Anterior cingulate cortex (tissue), 58 donors: ENCODE measurements at places on chromosomes 4 and X.

GRCh38 chr4:84531689-84532088 lies 32.6 kb upstream of the NKX6-1 start:
- DNase-seq, result no peak

DNA sequence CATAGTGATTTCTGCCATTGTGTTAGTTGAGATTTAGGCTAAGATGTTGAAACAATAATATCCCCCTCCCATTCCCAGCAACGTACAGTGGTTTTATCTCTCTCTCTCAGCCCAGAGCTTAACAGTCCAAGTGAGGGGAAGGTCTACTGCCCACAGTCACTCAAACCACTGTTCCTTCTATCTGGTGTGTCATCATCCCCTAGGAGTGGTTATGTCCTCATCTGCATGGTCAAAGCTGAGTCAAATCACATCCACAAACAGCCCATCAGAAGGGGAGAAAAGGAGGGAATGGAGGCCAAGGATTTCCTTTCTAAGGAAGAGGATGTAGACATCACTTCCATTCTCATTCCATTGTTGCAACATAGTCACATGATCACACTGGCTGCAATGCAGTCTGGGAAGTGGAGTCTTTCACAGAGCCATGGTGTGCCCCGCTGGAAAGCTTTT lies 42.8 kb upstream of the CHRNA9 start:
- DNase-seq, result no peak

GRCh38 chr4:122968227-122968812 lies 45.9 kb upstream of the NUDT6 start:
- no peak for DNase-seq

DNA sequence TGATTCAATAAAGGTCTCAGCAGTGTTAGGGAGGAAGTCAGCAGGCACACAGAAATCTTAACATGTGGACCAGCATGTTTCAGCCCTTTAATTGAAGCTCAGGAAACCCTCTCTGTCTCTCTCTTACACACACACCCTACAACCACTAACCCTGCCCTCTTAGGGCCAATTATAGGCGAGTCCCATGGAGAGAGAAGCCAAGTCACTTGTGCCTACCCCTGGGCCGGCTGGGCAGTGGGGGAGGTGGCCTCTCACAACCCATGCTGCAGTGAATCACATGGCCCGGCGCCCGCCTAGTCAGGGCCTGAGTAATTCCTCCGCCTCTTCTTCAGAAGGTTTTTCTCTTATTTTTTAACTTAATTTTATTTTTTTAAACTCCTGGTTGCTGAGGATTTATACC lies 3.7 kb downstream of the FGD1 start:
- DNase-seq, result no peak

DNA sequence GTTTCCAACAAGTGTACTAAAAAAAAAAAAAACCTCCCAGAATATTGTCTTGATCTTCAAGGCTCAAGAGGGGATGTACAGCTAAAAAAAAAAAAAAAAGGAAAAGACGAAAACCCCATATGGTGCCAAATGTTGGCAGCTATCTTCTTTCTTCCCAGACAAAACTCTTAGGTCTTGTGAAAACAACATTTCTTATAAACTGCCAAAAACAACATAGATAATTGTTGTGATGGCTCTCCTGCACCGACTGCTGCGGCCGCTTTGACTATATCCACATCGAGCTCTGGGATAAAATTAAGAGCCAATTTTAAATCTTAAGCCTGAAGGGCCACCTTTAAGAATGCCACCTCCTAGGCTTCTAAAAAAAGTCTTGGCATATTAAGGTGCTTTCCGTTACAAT lies 23.5 kb downstream of the PDGFC start:
- no peak for DNase-seq
